Stimulated activated CD8-positive, alpha-beta memory T cell treated with anti-CD3 and anti-CD28 coated beads, Interleukin-7, amount 100 ng/mL, for 48 hours (primary cell): ENCODE measurements at places on chromosomes 12 and 14.

DNA sequence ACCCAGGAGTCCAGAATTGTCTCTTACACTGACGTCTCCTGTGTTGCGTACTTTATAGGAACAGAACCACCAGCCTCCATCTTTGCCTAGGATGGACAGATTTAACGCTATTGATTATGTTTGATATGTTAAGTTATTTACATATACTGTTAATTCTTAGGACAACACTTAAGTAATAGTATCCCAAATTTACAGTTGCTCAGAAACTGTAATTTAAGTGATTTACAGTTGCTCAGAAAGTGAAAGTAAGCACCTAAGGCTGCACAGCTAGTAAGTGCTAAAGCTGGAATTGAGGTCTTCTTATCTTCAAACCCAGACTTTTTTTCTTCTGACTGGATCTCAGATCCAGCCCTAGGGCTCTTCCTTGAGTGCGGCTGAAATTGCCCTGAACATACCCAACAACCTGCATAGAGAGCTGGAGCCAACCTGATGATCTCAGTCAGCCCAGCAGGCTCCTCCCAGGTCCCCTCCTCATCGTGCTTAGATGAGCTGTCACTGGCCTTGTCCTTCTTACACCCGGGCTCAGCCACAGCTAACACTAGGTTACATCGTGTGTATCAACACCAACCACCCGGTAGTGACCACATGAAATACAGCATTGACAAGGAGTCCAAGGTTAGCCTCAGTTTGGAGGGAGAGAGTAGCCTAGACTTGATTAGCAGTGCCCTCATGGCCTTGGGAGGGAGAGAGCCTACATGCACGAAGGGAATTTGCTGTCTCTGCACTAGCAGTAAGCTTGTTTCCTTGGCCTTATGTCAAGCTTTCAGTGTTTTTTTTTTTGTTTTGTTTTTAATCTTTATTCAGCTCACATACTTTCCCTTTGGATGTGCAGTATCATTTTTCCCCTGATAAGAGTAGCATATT, 111.1 kb upstream of the ARHGAP5 start:
- DNase-seq: no peak

DNA sequence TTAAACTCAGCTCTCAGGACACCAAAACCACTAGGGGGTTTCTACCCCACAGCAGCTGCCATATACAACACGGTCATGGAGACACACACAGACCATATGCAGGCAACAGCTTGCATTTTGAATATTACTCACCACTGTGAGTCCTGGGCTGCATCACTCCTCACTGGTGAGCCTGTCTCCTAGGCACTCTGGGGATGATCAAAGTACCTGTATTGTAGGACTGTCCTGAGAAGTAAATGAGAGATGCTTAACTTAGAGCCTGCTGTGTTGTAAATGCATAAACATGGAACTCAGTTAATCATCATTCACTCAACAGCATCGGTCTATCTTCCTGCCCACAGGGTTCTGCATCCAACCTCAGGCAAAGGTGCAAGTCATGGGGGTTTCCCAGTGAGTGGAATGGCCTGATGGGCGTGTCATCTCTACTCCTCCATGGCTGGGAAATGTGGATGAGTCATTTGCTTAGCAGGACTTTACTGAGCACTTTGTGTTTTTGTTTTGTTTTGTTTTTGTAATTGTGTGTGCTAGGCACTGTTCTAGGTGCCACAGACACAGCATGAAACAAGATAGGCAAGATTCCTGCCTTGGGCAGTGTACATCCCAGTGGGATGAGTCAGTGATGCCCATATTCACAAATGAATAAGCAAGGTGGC, 1141.2 kb upstream of the TMEM132C start:
- no peak for DNase-seq

DNA sequence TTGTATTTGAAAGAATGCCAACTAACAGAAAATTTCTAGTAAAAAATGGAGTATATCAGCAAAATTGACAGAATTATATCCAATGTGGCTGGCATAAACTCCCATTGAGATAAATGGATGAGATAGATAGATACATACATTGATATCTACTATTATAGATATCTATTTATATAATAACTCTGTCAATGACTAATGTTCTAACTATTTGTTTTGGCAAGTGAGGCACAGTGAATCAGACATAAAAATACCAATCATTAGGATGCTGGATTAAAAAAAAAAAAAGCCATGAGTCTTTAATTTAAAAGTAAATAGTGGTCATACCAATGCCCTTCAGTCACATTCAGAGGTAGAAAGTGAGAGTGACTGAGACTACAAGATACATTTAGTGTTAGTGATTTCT, 33.7 kb upstream of the GLIPR1 start:
- DNase-seq: no peak

DNA sequence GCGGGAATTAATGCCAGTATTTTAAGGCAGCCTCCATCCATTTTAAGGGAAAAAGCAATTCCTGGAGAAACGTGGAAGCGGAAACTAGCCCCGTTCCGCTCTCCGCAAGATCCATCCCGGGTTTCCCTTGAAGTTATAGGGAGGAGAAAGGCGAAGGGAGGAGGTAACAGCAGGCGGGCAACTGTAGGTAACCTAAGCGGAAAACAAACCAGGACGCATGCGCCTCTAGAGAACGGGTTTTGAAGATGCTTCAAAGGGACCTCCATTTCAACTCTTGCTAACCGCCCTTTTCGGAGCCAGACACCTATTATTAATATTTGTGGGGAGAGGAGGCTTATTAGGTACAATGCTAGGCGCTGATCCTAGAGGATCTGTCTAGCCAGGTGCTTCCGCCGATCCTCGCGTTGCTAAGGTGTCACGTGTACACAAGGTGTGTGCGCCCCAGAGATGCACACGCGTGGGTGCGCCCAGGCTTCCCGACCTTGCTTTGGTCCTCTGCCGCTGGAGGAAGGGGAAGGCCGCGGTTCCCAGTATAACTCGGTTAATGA, 6.2 kb downstream of the TBX5 start:
- no peak for DNase-seq

- no peak for DNase-seq
These were observed 3.7 kb upstream of the USP15 start for GRCh38 chr12:62256408-62257096.

- DNase-seq: no peak
These were observed 48.0 kb downstream of the CD163L1 start for GRCh38 chr12:7395950-7396349.

- DNase-seq: no peak
These were observed 6.0 kb downstream of the DCTN2 start for GRCh38 chr12:57541001-57541400.

- no peak for DNase-seq
These were observed 170.7 kb downstream of the NOVA1 start for GRCh38 chr14:26427097-26427496.

DNA sequence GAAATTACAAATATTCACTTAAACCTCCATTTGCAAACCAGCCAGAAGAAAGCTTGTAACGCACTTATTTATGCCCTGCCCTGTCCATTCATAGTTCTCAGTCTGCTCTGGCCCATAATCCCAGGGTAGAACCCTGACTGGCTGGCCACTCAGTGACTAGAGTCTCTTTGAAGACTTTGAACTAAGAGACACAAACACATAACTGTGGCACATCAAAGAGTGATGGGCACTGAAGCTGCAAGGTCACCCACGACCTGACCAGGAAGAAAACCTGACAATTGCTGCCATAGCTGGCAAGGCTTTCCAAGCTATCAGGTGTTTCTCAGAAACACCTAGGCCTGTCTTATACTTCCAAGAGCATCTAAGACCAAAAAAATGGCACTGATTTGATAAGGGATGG, 28.7 kb downstream of the SLC41A2 start:
- no peak for DNase-seq

- DNase-seq: no peak
These were observed 104.3 kb upstream of the MAX start for GRCh38 chr14:65206448-65207096.

GRCh38 chr14:84074626-84075025, 1455.3 kb upstream of the FLRT2 start:
- DNase-seq: no peak

- no peak for DNase-seq
These were observed 468.8 kb downstream of the BCL11B start for GRCh38 chr14:98803196-98803595.

GRCh38 chr14:35134329-35135123, 12.2 kb downstream of the PRORP start:
- DNase-seq: no peak

- no peak for DNase-seq
These were observed 5.3 kb upstream of the CEP128 start for GRCh38 chr14:80946797-80947196.

- DNase-seq: no peak
These were observed 3.6 kb downstream of the PSMA6 start for GRCh38 chr14:35295845-35296161.
